ENCODE measurements at places on chromosomes 3 and 15.

- no peak for DNase-seq
These were observed 24.4 kb upstream of the ATP2B2 start for GRCh38 chr3:10529809-10530208.

- no peak for DNase-seq
These were observed 115.2 kb downstream of the P3H2 start for GRCh38 chr3:190005343-190006113.

DNA sequence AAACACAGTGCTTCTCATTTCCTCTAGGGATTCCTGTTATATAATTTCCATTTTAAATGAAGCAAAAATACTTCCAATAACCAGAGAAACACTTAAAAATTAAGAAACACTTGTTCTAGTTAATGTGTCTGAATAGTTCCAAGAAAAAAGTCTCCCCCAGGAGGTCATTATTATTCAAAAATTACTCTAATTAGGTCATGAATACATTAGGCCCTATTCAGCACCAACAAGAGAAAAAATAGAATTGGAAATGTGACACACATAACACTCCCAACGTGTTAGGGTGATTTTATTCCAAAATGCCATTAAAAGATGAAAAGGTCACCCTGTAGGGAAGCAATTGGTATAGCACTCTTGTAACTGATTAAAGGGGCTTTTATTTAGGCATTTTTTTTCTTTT is 382.1 kb downstream of the TUSC7 start:
- DNase-seq: no peak

DNA sequence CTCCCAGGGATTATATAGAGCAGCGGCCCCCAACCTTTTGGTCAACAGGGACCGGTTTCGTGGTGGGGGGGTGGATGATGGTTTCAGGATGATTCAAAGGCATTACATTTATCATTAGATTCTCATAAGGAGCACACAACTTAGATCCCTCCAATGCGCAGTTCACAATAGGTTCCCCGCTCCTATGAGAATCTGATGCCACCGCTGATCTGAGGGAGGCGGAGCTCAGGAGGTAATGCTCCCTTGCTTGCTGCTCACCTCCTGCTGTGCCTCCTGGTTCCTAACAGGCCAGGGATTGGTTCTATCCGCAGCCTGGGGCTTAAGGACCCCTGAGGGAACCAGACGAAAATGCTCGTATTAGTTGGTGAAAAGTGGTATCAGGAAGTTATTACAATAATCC is 1.3 kb upstream of the HACD2 start:
- peak; percentile 58 for DNase-seq

- no peak for DNase-seq
These were observed 10.8 kb downstream of the MINAR1 start for GRCh38 chr15:79442911-79443310.

- no peak for DNase-seq
These were observed 52.4 kb upstream of the GNB4 start for GRCh38 chr3:179503640-179504039.

- DNase-seq: no peak
These were observed 96.8 kb downstream of the WDR76 start for GRCh38 chr15:43923553-43923952.

- no peak for DNase-seq
These were observed 96.3 kb downstream of the PCCB start for GRCh38 chr3:136346486-136346885.

- no peak for DNase-seq
These were observed 84.1 kb downstream of the GLDN start for GRCh38 chr15:51425517-51426040.

DNA sequence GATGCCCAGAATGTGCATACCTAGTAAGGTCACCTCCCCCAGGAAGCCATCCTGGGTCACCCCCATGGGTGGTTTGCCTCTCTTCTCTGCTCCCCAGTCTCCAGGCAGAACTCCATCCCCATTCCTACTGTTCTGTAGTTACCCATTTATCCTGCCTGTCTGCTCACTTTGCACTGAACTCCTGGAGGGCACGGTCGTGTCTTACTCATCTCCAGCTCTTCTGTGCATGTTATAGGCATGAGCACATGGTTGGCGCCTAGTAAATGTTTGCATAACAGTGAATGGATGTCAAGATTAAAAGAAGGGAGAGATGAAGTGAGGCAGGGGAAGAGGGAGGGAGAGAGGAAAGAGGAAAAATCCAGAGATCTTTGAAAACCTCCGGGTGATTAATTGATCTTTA is 208.4 kb upstream of the TRIM42 start:
- DNase-seq: no peak

DNA sequence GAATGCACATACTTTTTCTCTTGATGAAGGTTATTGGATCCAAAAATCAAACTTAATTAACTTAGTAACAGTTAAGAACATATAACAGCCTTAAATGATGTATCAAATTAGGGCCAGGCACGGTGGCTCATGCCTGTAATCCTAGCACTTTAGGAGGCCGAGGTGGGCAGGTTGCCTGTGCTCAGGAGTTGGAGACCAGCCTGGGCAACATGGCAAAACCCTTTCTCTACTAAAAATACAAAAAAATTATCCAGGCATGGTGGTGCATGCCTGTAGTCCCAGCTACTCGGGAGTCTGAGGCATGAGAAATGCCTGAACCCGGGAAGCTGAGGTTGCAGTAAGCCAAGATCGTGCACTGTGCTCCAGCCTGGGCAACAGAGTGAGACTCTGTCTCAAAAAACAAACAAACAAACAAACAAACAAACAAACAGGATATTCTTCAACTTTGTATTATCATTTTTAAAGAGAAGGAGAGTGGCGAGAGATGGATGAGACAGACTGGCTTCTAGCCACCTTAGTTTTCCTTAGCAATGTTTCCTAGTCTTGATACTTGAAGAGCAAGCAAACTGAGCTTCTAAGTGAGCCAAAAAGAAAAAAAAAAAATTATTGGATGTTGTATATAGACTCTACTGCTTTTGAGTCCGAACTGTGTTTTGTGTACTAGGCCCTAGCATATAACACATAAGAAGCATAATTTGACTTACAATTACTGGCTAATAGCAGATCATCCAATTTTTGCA is 13.8 kb downstream of the SPRED1 start:
- no peak for DNase-seq

DNA sequence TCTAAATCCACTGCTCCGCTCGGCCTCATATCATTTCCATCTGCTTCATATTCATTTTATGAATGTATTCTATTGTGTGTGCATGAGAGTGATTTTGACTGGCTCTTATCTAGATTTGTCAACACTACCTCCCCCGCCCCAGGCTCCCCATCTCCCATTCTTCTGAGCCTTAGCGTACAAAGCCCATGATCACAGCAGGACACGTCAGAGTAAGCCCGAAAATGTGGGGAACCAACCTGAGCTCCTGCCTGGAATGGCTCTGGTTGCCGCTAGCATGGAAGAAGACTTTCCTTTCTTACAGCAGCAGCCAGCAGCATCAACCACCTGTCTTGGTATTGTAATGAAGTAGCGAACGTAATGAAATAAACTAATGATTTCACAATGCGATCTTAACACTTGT is 61.4 kb downstream of the GABRB3 start:
- no peak for DNase-seq

DNA sequence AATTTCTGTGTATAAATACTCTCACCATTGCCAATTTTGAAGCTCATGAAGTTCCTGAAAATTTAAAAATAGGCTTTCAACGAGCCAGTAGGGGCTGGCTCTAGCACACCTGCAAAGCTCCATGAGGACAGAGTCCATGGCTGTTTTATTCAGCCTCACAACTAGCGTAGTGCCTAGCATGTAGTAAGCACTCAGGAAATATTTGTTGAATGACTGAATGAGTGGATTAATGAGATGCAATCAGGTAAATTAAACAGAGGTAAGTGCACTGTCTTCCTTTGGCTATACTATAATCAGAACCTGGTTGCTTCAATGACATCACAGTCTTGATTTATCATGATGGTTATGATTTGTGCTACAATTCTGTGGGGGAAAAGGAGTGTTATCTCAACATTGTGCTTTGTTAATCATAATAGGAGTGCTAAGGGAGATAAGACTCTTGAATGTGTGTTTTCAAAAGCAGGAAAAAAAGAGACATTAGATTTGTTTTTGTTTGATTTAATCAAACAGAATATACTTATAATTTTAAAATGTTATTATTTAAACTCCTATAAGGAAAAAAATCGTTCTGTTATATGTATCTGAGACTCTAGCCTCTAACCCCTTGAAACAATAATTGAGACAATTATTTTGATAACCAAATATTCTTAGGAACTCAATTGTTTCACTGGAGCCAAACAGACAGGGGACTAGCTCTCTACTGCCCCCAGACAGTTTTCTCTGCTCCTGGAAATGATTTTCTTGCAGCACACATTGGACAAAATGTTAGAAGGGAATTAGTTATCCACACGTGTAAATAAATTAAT is 171.7 kb upstream of the ATP11B start:
- DNase-seq: peak; percentile 32

DNA sequence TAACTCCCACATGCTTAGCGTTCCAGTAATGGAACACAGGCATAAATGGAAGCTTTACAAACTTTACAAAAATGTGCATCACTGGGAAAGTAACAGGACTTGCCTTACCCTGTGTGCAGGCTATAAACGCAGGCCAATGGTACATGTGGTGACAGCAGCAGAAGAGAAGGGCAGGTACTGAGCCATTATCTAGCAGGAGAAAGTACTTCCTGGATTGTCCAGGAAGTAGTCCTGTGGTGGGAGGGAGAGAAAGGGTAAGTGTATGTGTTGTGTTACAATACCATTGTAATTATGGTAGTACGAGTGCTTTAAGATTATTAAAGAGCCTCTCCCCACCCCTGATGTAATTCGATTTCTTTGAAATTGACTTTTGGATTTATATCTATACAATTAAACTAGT is 5.3 kb downstream of the ATP1B3 start:
- DNase-seq: no peak

- DNase-seq: no peak
These were observed 159.8 kb downstream of the RBMS3 start for GRCh38 chr3:29440413-29441305.

DNA sequence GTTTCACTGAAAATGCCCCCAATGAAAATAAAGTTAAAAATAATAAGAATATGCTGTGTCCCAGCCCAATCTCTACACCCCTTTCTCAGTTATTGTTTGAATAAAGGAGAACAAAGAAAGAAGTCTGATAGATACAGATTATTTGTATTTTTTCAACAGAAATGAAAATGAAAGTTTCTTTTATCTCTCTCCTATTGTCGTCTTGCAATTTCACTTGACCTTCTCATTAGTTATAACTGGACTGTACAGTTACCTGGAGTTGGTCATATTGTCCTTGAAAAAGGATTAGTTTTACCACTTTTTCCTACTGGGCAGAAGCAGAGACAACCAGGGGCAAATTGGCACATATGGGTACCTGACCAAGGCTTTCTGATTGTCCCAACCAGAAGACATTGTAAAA is 440.0 kb downstream of the PDCD6IP start:
- no peak for DNase-seq

DNA sequence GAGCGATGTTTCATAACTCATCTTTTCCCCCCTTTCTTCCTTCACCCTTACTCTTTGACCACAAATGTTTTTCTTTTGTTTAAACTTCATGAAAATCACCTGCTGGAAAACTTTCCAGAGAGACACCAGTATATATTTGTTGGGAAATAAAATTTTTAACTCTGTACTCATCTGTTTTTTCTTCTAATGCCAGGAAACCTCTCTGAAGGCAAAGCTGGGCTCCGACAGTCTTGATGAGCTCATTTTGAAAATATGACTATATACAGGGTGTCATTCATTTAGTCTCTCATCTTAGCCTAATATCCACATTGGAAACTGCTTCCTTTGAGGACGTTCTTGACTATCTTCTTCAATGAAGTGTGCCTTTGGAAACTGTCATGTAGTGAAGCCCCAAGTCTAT is 339.6 kb upstream of the ROBO2 start:
- DNase-seq: no peak

DNA sequence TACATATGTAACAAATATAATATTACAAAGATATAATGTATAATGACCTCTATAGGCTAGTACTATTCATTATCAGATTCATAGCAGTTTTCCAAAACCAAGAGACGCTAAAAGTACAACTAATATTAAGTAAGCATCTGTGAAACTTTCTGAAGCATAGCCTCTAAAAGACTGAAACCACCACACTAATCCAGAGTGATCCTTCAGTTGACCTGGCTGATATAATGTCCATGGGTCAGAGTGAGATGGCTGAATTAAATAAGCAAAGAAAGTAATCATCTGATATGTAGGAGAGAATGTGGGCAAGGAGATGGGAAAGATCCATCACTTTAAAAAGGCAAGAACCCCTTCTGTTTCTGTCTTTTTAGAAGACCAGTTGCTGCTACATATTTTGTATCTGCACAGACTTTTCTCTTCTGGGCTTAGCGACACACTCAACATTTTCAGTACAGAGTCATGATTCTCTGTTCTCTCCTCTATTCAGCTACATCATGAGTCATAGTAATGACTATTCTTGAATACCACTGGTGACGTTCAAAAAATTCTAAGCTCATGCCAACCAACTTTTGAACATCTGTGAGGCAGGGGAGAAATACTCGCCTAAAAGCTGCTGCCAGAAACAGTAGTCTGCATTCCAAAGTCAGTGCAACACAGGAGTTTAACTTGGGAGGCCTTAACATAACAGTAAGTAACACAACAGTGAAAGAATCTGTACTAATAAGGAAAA is 149.6 kb downstream of the MAGI1 start:
- no peak for DNase-seq

DNA sequence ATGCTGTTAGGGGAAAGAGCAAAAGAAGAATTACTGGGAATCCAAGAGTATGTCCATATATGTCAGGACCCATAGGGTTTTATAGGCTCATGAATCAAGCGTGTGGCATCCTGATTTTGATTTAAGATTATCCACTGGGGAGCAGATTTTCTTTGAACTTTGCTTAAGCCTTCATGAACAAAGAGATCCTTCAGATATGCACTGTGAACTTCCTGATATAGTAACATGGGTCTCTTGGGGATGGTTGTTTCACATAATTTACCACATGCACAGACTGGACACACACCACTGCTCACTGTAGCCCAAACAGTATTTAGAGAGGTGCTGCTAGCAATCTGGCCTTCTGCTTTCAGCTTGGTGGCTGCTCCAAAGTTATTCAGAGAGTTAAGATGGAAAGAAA is 200.9 kb upstream of the ZPLD1 start:
- DNase-seq: no peak

DNA sequence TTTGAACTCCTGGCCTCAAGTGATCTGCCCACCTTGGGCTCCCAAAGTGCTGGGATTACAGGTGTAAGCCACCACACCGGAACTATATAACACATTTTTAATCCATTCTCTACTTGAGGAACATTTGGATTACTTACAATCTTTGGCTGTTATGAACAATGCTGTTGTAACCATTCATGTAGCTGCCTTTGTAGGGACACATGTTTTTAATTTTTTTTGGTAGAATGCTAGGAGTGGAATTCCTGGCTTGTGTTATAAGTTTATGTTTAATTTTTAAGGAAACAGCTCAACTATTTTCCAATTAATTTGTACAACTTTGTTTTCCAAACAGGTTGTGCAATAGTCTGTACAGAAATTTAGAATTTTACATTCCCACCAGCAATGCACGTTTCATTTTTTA is 51.7 kb downstream of the GPR149 start:
- no peak for DNase-seq

GRCh38 chr15:98668566-98669308 is 20.4 kb downstream of the IGF1R start:
- DNase-seq: no peak

GRCh38 chr3:38743043-38743442 is 73.0 kb downstream of the SCN10A start:
- DNase-seq: no peak
